ENCODE measurements at places on chromosomes 4 and X.

DNA sequence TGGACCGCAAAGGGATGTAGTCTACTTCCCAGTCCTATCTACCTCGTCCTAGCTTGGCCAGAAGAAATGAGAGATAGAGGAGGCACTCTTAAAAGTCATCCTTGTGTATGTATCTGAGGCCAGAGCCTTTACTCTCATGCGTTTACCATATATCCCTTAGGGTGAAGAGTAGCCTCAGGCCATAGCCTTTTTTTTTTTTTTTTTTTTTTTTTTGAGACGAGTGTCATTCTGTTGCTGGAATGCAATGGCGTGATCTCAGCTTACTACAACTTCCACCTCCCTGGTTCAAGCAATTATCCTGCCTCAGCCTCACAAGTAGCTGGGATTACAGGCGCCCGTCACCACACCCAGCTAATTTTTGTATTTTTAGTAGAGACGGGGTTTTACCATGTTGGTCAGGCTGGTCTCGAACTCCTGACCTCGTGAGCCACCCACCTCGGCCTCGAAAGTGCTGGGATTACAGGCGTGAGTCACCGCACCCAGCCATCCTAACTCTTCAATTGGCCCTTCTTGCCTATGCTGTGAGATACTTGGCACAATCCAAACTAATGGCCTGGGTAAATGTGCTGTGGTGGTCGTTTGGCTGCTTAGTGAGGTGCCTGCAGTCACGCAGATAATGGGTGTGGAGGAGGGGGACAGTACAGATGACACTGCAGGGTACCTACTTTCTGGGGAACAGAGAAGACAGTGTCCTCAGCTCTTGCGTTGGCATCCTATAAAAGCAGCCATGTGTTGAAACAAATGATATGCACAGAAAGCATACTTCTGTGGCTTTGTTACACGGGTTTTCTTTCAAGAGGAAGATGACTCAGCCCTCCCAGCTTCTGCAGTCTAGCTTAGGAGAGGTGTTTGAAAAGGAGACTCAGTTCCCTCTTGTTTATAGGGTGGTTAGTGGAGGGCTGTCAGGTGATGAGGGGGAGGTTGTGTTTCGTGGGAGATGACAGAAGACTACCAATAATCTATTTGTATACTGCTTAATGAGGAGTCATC, 10.4 kb upstream of the DGAT2L6 start:
- DNase-seq, result no peak

DNA sequence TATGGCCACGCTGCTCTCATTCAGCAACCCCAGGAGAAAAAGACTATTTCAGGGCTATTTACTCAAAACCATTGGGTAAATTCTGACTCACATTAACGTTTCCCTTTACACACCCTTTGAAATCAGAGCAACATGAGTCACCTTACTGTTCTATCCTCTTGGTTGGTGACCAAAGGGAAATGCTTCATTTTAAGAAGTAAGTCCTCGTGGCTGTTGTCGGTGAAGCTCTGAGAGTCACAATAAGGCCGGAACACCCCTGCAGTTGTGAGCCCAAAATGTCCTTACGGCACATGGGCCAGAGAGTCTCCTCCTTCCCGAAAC, 56.3 kb upstream of the SPRY1 start:
- DNase-seq, result no peak

DNA sequence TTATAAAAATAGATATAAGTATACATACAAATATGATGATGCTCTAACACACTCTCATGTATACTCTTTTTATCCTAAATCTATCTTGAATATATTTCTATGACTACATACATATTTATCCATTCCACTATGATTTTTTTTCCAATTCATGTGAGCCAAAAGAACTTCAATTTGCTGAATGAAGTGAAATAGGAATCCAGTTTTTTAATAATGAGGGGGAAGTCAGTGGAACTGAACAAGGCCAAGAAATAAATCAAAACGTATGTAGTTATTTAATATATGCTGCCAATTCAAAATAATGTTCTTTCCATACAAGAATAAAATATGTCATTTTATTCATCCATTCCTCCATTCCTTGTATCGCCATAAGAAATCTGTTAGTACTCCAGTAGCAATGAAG, 6.1 kb upstream of the PALLD start:
- DNase-seq, result no peak

GRCh38 chr4:112513971-112514646, 1.9 kb downstream of the NEUROG2 start:
- DNase-seq, result no peak

- no peak for DNase-seq
Measured at GRCh38 chr4:31995943-31996901, 1276.1 kb downstream of the PCDH7 start.

- no peak for DNase-seq
Measured at GRCh38 chrX:150602296-150602695, 33.9 kb downstream of the MTM1 start.

All from stimulated activated CD8-positive, alpha-beta memory T cell treated with anti-CD3 and anti-CD28 coated beads, Interleukin-7, amount 100 ng/mL, for 1 hour (primary cell).